ENCODE measurements at places on chromosomes 2 and 18. TPM values are rescaled to one million over a fixed set of nuclear protein-coding genes. Genes with fewer than 3 reads are reported as not detected.

Gene ALPP
- 0.41 TPM for total RNA-seq

Gene COL3A1
- total RNA-seq, result 5,403 TPM

Gene VIL1
- 0.50 TPM for total RNA-seq

Gene SP5
- total RNA-seq, result 0.47 TPM

Gene ZAP70
- total RNA-seq, result 1.2 TPM

Gene CD8B2
- not detected for total RNA-seq

Gene TCF23
- total RNA-seq, result 0.25 TPM

Gene ITPRID2
- total RNA-seq, result 32.5 TPM

Gene NDUFV2
- 134 TPM for total RNA-seq

DNA sequence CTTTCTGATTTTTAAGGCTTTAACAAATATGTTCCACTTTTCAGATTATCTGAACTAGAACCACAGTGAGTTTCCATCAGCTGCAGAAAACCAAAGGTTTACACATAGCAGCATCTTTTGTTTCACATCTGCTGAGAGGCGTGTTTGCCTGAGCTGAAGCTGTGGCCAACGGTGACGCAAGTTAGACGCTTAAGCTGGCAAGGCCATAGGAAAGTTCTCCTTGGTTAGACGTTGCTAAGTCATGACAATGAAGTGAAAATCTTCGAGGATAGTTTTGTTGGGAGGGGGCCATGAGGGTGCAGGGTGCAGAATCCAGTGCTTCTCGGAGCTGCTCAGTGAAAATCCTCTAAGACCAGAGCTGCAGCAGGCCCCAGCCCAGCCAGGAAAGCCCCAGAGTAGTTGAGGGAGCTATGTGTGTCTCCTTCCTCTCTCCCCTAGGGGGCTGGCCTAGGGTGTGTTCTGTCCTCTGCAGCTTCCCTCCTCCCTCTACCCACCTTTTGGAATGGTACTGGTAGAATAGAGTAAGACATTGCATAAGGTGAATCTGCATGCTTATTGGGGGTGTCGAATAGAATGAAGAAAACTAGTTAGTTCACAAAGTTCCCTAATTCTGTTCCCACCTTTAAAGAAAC is 105.4 kb downstream of the FHOD3 start:
- no peak for ATAC-seq

GRCh38 chr2:158692372-158693103 is 102.6 kb upstream of the DAPL1 start:
- no peak for ATAC-seq

DNA sequence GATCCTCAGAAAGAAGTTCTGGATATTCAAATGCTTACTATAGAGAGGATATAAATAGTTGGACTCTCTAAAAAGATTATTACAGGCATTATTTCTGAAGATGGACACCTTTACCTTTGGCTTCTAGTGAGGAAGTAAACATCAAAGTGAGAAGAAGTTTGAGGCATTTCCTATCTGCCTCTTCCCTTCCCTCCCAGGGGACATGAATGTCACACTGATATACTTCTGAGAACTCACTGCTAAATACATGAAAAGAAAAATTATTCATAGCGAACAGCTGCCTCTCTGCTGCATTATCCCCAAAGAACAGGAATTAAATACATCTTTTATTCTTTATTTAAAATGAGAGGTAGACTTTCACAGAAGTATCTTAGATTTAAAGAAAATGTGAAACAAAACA is 63.6 kb upstream of the PGAP1 start:
- no peak for ATAC-seq

DNA sequence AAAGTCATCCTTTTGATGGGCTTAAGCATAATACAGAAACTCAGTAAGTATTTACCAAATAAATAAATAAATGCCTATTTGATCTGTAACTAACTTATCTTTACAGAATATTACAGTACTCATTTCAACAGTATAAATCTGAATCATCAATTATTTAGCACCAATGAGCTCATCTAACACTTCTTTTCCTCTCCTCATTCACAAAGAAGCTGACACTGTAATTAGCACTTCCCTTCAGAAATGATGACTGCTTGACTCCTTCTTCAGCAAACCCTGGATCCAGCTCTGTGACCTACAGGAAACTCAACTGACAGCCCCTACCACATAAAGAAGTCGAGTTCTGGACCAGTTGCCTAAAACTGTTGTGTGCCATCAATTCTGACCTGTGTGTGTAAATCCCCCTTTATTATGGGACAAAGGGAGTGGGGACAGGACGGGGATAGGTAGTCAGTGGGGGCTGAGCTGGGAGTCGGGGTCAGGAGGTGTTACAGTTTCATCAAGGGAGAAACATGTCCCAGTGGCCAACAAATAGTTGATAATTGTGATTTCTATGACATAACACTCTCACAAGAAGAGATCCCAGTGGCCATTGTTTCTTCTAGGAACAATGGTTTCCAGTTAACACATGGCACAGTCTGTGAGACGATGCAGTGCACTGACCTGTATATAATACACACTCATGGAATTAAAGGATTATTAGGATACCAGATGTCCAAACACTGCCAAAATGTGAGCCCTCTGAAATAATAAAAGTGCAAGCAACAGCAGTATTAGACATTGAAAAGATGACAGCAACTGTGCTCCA is 68.7 kb downstream of the STK39 start:
- no peak for ATAC-seq

DNA sequence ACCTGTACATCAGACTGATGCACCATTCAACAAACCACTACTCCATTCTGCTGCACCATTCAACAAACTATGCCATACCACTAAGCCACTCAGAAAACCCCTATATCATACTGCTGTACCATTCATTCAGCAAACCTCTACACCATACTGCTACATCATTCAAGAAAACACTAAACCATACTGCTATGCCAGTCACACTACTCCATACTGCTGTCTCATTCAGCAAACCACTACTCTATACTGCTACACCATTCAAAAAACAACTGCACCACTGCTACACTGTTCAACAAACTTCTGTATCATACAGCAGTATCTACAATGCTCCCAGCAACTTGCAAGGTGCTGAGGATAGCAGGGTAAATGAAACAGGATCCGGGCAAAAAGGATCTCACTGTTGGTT is 12.9 kb upstream of the SLC1A4 start:
- ATAC-seq, result no peak

- ATAC-seq, result no peak
Observed at GRCh38 chr2:119760237-119760955, 674 bp downstream of the PTPN4 start.

DNA sequence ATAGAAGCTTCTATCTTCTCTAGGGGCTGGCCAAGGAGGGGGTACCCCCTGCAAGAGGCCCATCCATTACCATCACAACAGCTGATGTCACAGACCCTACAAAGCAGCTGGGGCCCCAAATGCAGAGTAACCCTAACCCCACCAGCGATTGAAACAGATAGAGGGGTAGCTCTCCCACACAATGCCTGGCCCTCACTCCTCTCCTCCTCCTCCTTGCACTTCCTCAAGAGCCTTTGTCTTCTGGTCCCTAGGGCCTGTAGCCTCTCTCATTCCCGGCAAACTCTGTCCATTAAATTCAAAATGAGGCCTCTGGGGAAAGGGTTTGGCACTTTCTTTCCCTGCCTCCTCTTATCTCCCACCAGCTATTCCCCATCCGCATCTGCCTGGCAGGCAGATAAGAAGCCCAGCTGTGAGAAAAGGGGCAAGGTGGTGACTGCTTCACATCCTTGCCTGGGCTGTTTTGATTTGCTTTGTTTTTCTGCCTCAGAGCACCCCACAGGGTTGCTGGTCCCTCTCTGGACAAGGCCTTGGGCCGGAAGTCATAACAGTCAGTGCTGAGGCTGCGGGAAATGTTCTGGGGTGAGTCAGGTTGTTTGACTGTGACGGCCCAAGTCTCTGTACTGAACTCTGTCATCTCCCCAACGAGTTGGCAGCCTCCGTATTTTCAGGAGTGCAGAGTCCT is 26.1 kb upstream of the CYP26B1 start:
- no peak for ATAC-seq

- no peak for ATAC-seq
Observed at GRCh38 chr18:54218299-54218698, 6.2 kb downstream of the MBD2 start.

DNA sequence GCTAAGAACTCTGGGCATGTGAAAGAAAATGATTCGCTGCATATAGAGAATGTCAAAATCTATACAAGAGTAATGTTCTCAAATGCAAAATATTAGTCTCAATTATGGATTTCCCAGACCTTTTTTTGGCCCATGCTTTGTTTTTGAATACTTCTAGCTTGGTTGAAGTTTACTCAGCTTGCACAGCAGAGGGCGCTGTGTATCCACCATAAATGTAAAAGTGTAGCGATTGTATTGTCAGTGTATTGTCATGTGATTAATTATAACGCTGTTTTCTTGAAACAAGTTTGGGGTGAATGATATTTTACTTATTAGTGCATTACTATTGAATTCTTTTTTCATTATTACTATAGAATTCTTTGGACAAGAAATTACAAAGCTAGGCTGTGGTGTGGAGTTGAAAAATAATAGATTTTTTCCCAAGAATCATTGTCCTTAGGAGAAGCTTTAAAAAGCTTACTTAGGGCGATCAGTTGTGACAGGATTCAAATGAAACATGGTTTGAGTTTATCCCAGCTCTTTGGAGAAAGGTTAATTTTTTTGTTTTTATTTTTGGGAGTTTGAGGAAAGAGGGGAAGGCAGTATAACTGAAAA is 98.3 kb downstream of the PIK3C3 start:
- ATAC-seq, result peak; percentile 62

DNA sequence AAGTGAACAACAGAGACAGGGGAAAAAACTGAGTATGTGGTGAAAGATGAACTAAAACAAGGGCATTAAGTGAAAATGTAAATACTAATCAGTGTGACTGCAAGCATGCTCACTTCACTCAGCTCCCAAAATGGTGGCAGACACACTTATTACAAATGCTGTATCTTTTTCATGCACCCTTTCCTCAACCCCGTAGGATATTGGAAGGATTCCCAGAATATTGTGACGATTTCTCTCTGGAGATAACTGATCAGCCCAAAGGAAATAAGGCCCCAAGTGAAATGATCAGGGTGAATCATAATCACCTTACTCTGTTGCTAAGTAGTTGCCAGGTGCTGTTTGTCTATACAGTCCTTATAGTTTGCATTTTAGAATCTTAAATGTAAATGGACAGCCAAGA is 138.9 kb upstream of the IL1R2 start:
- ATAC-seq, result peak; percentile 10

GRCh38 chr2:163667064-163667887 is 68.5 kb downstream of the FIGN start:
- no peak for ATAC-seq

DNA sequence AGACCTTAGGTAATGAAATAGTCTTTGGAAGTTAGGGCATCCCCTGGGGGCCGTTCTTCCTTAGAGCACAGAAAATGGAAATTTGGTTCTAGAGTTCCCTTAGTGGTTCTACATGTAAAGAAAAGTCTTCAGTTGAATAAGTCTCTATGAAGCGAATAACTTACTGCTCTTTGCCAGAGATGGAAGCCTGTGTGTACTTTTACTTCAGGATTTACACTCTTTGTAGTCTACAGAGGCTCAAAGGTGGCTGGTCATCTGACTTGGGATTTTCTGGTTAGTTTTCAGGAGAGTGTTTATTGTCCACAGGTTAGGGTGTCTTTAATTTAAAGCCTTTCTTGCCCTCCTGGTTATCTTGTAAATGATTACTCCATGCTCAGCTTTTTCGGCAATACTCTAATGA is 210.6 kb downstream of the ZNF521 start:
- no peak for ATAC-seq

- ATAC-seq, result no peak
Observed at GRCh38 chr2:104385743-104386142, 468.2 kb upstream of the POU3F3 start.

- ATAC-seq, result peak; percentile 7
Observed at GRCh38 chr2:127170021-127170420, 50.1 kb downstream of the CYP27C1 start.

DNA sequence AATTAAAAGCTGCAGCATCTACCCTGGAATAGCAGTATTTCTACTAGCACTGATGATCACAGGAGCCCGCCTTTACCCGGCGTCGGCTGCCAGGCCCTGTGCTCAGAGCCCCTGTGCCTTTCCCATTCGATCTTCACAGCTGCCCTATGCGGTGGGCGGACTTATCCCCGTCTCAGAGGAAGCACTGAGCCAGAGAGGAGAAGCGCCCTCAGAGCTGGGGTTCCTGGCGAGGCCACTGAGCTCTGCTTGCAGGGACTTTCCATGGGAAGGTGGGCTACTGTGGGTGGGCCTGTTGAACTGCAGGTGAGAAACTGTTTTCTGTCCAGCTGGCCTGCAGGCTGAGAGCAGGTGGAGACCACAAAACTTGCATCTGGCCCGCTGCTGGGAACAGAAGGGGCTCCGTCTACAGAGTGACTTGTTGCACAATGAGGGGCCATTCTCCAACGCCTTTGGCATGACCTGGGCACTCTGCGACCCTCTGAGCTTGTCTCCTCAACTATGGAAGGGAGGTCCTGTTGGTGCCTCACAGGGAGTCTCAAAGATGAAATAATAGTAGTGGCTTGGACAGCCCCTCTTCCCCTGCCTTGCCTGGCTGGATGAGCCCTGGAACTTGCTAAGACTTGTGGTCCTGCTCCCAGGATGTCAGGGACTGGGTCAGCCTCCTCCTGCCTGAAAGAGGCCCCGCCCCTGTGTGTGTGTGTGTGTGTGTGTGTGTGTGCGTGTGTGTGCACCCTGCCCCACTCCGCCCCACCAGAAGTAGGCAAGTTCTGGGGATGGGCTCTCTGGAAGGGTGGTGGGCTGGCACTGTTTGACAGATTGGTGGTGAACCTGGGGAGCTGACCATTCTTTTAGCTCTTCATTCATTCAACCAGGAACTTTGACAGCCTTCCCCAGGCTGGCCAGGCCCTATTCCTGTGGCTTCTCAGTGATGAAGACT is 32.7 kb downstream of the GLI2 start:
- no peak for ATAC-seq

GRCh38 chr18:54134053-54134452 is 90.4 kb downstream of the MBD2 start:
- no peak for ATAC-seq

- ATAC-seq, result no peak
Observed at GRCh38 chr18:48059455-48060010, 129.1 kb upstream of the SMAD2 start.

GRCh38 chr2:196041786-196042185 is 26.9 kb downstream of the DNAH7 start:
- no peak for ATAC-seq

- ATAC-seq, result no peak
Observed at GRCh38 chr18:55489034-55489986, 98.7 kb downstream of the TCF4 start.

- ATAC-seq, result no peak
Observed at GRCh38 chr2:3280197-3280596, 97.4 kb downstream of the EIPR1 start.

DNA sequence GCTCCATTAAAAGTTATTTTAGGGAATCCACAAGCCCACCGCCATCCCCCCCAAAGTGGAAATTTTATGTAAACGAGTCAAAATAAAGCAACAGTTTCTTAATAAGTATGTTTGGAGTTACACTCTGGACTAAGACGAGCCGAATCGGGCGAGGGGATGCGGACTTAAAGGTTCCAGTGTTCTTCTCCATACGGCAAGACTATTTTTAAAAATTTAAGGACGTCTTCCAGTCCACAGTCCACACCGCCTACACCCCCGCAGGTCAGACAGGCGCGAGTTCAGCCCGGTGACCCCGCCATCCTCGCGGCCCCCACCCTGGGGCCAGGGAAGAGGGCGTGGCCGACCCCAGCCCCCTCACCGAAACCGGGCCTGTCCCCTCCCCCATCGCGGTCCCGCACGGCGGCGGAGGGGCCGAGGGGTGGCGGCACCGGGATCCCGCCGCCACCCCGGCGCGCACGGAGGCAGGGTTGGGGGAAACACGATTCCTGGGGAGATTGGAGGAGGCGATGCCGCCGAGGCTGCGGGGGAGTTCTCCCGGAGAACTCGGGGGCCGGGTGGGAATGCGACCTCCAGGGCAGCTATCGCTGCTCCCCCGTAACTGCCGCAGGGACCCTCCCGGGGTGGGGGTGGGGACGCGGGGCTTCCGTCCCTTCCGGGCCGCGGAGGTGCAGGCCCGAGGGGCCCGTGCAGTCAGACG is 24.5 kb upstream of the SMAD7 start:
- peak; percentile 27 for ATAC-seq
